ENCODE measurements at places on chromosomes 7 and 10.

DNA sequence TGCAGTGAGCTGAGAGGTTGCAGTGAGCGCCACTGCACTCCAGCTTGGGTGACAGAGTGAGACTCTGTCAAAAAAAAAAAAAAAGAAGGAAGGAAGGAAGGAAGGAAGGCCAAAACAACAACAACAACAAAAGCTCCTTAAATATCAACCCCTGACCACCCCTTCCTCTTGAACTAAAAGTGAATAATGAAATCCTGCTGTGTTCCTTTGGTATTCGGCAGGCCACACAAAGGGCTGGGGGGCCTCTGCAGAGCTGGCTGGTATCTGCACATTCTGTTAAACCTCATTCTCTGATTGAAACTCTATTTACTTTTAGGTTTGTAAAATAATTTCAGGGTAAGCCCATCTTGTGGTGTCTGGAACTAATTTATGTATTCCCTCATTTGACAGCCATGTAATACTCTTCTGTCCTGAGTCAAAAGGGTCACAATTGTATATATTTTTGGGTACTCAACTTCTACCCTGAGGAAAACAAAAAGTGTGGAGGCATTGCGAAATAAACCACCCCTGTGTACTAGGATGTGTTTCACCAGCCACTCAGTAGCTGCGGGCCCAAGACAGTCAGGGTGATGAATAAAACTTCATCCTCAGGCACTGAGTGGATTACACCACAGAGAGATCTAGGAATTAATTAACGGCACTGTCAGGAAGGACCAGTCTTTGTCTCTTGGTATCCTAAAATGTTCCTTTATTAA is 446.4 kb upstream of the PFKP start:
- no peak for DNase-seq

GRCh38 chr10:17668435-17669184 is 24.7 kb downstream of the STAM start:
- no peak for DNase-seq

DNA sequence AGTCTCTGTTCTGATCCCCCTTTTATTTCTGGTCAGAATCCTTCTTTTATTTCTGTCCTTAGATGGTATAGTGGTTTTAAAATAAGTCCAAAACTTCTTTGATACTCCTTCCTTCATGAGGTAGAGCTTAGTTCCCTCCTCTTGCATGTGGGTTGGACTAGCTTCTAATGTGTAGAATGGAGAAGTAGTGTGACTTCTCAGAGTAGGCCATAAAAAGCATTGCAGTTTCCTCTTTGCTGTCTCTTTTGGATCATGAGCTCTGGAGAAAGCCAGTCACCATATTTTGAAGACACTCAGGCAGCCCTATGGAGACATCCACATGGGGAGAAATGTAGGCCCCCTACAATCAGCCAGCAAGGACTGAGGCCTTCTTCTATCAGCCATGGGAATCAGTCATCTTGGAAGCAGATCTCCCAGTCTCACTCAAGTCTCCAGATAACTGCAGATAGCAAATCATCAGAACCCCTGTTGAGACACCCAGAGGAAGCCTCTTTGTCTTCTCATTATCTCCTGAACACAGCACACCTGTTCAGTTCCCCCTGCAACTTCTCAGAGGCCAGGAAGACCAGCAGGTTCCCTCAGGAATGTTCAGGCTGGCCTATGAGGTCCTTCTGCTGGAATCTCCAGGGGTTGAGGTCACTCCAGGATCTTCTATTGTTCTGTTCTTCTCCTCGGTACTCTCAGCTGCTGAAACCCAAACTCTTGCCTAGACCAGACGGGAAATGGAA is 511.9 kb upstream of the ZMIZ1 start:
- no peak for DNase-seq

- DNase-seq, result no peak
Observed at GRCh38 chr7:42161719-42162118, 75.3 kb downstream of the GLI3 start.

- DNase-seq, result no peak
Observed at GRCh38 chr10:36636285-36636839, 489.0 kb upstream of the ANKRD30A start.

GRCh38 chr7:98418636-98419315 is 17.9 kb upstream of the BAIAP2L1 start:
- no peak for DNase-seq

- no peak for DNase-seq
Observed at GRCh38 chr7:139094596-139094995, 14.9 kb downstream of the ZC3HAV1 start.

- DNase-seq, result no peak
Observed at GRCh38 chr7:158424531-158424930, 163.1 kb downstream of the PTPRN2 start.
